OCI-M1 (cell line): ENCODE measurements at places on chromosomes 6 and 20.

DNA sequence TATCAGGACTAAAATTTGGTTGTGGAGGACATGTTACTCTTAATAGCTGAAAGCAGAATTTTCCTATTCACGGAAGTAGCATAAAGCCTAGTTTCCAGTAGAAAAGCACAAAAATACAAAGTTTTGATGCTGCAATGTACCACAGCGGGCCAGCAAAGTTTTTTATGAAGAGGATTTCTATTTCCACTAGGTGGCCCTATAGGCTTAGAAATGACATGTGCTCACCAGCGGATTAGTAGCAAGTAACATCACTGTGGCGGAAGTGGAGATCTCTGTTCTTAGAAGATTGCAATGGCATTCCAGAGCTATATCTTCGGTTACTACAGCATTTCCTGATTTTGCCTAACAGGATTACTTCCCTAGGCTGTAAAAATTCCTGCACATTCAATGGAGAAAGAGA is 1219.0 kb upstream of the EYS start:
- DNase-seq = peak; percentile 52

DNA sequence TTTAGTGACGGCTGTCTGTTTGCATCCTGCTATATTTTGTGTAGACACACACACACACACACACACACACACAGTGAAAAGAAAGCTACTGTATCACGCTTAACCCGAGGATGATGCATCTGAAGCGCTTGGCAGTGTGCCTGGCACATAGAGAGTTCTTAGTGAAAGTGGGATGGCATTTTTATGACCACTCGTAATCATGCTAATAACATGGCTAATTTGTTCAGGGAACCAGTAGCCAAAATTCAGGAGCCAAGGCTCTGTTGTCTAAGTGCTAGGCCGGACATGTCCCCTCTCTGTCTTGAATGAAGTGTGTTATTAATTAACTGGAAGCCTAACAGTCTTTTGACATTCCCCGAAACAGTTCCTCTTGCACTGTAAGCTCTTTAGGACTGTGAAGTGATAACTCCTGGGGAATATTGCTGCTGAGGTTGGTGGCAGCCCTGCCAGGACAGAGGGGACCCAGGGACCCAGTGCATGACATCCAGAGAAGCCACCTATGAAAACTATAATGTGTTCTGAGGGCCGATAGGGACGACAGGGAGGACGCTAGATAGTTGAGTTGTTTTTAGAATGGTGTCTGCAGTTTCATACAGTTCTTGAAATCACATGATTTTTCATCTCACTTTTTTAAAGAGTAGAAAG is 45.0 kb upstream of the IRF4 start:
- no peak for DNase-seq

- DNase-seq = no peak
These were observed 43.7 kb downstream of the LRP11 start for GRCh38 chr6:149820506-149820905.

DNA sequence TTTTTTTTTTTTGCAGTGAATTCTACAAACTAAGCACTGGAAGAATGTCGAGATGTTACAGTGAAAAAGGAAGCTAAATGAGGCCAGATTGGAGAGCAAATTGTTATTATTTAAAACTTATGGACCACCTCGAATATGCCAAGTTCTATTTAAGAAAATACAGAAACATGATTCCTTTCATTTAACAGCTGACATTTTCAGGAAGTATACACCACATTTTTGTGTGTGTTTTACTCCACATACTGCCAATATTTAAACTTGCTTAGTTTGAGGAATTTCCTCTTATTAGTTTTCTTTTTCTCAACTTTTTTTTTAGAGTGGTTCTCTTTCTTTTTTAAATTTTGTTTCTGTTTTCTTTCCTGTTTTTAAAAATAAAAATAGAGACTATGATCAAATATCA is 37.0 kb upstream of the GCLC start:
- DNase-seq = no peak

DNA sequence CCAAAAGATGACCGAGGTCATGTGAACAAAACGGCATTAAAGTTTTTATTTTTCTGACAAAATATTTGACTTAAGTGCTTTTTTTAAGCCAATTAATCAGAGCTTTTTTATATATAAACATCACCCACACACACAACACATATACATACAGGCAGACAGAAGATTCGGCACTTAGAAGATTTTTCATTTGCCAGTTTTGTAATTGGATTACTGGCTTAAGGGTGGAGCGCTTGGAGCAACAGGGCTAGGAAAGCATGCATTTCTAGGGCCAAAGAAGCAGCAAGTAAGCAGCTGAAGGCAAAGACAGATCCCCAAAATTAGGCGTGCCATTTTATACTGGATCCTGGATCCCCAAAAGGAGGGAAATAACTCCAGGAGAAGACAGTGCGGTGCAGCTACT is 30.3 kb downstream of the SAMD5 start:
- DNase-seq = no peak

- peak; percentile 92 for DNase-seq
These were observed 66.5 kb upstream of the PIM1 start for GRCh38 chr6:37103169-37104039.

- peak; percentile 31 for DNase-seq
These were observed 677.0 kb upstream of the ID4 start for GRCh38 chr6:19160081-19160730.

- DNase-seq = no peak
These were observed 549 bp upstream of the CSE1L start for GRCh38 chr20:49045440-49046086.

- DNase-seq = no peak
These were observed 13.9 kb upstream of the CST7 start for GRCh38 chr20:24935140-24935539.

DNA sequence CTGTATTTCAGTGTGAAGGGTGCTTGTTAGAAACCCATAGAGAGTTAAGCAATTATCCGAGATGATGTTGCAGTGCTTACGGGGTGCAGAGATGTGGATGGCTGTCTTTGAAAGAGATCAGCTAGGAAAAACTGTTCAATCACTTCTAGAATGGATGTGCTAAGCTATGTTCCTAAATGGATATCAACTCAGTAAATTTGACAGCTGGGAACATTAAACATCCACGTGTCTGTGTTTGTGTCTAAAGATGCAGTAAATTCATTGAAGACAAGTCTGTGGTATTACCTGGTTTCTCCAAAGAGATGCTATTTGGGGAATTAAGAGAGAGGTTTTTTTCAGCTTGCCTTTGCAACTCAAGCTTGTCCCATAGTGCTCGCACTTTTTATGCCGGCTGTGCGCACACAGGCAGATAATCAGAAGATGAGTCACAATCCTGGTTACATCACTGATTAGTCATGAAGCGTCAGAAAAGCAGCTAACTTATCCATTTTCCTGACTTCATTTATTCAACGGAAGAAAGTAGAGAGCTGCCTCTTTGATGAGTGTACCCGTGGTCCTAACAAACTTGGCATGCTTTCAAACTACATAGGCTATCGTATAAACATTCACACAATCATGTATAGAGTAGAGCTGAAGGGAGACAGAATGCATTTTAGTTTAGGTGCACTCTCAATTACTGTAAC is 691.7 kb upstream of the SLC35B3 start:
- no peak for DNase-seq

DNA sequence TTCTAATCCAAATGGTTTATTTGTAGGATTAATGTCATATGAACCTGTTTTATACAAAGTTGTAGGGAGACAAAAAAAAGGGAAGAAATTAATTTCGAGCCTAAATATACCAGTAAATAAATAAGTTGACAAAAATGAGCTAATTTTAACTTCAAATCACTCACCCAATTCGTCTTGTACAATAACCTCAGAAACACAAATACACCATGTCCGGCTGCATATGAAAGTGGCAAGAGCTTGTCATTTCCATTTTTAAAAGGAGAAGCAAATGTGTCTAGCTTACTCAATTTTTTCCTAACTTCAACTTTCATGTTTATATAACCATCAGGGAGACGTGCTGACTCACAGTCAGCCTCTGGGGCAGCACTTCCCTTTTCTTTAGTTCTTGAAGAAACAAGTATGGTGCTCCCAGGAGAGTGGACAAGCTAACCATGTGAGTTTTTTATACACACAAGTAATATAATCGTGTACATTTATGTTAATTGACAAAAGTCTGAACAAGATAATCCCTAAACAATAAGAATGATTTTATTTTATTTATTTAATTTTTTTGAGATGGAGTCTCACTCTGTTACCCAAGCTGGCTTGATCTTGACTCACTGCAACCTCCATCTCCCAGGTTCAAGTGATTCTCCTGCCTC is 55.5 kb upstream of the SGK1 start:
- peak; percentile 95 for DNase-seq

- DNase-seq = no peak
These were observed 163.4 kb upstream of the HEY2 start for GRCh38 chr6:125586074-125586473.

DNA sequence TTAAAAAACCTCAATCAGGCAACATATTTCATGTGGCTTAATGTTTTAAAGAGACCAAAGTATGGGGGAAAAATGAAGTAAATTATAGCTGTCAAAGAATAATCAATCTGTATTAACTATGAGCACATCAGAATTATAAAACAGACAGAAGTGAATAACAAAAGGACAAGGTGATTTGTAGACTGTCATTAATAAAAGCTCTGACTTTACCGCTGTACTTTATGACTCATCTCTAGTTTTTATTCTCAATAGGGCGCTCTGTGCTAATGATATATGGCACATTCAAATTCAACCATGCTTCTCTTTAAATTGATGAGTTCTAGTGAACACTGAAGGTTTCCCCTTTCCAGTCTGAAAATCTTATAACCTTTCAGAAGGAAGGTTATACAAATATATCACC is 72.0 kb downstream of the PREP start:
- no peak for DNase-seq

- DNase-seq = no peak
These were observed 39.2 kb upstream of the KCNG1 start for GRCh38 chr20:51062065-51062464.

DNA sequence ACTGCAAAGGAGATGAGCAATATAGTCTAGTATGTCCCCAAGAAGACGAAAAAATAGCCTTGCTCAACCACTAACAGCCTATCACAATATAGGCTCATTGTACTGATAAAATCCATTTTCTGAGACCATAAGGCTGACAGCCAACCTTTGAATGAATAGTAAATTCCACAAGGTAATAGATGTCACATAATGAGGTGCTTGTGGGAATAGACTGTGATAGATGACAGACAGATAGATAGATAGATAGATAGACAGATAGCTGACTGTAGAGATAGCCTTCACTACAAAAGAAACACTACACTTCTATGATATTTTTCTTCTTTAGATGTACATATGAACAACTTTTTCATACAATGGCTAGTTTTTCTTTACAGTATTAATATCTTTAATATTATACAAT is 760.3 kb upstream of the NRSN1 start:
- no peak for DNase-seq

DNA sequence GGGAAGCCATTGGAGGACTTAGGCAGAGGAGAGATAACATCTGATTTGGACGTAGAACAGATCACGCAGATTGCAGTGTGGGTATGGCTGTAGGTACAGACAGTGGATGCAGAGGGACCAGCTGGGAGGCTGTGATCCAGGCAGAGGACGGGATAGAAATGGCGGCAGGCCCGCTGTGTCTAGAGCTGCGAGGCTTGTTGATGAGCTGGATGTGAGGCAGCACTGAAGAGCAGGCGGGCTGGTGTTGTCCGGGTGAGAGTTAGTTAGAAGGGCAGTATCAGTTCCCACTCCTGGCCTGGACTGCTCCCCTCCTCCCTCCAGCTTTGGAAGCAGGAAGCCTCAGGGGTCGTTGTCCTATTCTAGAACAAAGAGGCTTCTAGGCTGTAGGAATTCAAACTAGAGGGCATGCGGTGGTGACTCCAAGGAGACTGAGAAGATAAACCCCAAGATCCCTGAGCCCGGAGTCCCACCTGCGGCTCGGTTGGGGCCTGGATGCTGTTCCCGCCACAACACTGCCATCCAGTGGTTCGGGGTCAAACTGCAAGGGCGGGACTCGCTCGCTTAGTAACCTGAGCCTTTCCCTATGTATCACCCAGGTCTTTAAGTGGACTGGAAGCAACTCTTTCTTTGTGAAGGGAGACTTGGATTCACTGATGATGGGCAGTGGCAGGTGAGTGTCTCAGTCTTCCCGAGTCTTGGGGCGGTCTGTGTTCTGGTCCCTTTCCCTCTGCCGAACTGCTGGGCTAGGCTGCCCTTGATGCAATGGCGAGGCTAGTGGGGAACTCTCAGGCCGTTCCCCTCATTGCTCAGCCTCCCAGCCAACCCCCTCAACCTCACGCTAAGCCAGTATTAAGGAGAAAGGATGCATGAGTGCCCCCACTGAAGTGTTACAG is 11.2 kb downstream of the TLDC2 start:
- DNase-seq = peak; percentile 90

- DNase-seq = no peak
These were observed 16.0 kb downstream of the SLC52A3 start for GRCh38 chr20:752291-752690.
